Sigmoid colon (tissue), 7 donors: ENCODE measurements at places on chromosomes 5 and 9. TPM values are rescaled to one million over a fixed set of nuclear protein-coding genes. Genes with fewer than 3 reads are reported as not detected.
A peak's percentile ranks its signal among the peaks of the same experiment; 100 is the strongest.

The KLHL9 gene
- 26.4 TPM for total RNA-seq

GRCh38 chr5:168114444-168115017, 176.9 kb upstream of the WWC1 start:
- DNase-seq, result no peak

DNA sequence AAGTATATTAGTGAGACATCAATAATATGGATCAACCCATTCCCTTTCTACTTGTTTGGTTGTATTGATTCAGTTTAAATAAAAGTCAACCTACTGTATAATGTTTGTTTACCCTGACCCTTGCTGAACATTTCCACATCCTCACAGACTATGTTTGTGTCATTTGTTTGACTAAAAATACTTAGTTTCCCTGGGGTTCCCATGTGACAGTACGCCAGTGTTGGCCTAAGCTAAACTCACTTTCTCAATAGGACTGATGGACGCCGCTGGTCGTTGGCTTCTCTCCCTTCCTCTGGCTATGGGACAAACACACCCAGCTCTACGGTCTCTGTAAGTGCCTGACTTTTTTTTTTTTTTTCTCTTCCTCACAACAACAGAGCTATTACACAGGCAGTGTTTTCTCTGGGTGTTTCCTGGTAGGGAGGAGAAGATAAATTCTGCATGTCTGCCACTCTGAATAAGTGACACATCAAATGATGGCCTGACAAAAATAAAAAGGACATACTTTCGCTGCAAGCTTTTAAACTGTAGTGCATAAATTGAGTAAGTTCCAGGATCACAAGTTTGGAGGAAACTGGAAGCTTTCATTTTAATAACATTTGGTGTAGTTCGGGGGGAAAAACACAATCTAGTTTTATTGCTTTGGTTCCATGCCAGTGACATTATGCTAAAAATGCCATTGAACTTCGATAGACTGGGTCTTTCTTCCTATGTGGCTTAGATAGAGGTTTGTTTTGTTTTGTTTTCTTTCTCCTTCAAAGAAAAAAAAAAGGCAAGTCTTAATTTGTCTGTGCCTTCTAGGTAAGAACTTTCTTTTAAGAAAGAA, 101.0 kb downstream of the CD180 start:
- peak; percentile 90 for DNase-seq

- DNase-seq, result no peak
Observed at GRCh38 chr5:43514025-43514424, 923 bp downstream of the C5orf34 start.

GRCh38 chr9:8652255-8652654, 852.7 kb upstream of the DMAC1 start:
- DNase-seq, result no peak

DNA sequence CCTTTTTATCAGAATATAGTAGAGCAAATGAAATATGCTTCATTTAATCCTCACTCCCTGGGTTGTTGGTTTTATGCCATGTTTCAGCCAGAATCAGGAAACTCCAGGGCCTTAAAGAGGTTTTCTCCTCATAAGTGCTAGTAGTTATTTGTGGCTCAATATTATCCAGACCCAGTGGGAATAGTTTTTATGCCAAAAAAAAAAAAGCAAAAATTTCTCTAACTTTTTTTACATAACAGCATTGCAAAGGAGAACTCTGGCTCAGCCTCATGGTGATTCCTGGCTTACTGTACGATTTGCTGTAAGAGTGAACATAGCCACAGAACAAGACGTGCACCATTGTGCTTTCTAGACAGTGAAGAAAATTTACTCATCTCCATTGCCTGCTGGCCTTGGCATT, 232.5 kb downstream of the PJA2 start:
- DNase-seq, result no peak

DNA sequence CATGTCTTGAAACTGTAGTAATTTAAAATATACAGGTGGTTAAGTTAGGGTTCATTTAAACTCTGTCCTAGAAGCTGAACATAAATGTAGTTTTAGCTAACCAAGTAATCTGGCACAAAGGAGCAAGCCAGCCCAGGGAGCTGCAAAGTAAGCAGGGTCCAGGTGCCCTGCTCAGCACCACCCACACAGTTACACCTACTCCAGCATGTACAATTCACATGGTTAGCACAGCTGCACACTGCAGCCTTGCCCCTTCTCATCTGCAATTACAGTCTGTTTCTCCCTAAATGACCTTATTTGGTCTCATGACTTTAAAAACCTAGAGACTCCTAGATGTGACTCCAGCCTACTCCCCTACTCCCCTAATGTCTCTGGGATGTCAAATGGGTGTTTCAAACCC, 128.4 kb downstream of the EPB41L4A start:
- DNase-seq, result no peak

- no peak for DNase-seq
Observed at GRCh38 chr5:150398722-150399523, 13.8 kb downstream of the CD74 start.

DNA sequence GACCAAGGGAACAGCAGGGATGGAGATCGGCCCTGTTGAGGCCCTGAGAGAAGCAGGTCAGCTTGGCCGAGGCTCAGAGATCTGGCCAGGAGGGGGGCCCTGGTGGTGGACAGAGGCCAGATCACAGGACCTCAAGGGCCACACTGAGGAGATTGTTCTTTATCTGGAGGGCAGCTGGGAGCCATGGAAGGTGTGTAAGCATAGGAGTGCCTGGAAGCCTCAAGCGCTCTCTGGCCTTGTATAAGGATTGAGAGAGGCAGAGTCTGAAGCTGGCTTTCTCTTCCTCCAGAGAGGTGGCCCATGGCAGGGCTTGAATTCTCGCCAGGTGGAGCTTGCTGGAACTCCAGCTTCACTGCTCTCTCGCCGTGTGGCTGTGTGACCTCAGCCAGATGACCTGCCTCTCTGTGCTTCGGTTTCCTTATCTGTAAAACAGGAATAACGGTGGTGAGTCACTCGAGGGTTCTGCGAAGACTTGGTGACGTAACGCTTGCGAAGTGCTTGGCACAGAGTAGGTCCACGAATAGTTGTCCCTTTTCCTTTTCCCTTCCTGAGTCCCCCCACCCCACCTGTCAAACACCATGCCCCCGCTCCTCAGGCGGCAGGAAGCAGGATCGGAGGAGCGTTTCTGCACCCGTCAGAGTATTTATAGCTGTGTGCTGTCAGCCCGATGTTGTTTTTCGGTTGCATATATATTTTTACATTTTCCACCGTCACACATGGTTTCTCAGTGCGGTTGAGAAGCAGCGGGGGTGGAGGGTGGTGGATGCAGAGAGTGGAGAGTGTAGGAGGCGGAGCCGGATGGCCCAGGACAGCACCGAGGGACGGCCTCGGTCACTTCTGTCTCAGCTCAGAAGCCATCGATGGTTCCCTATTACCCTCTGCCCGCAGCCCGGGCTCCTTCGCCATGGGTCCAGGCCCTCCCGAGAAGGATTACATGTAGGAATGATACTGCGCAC, 17.0 kb upstream of the CRB2 start:
- DNase-seq, result no peak

The SMIM27 gene
- 2.2 TPM for total RNA-seq

- no peak for DNase-seq
Observed at GRCh38 chr9:84229191-84229590, 111.4 kb downstream of the SLC28A3 start.

DNA sequence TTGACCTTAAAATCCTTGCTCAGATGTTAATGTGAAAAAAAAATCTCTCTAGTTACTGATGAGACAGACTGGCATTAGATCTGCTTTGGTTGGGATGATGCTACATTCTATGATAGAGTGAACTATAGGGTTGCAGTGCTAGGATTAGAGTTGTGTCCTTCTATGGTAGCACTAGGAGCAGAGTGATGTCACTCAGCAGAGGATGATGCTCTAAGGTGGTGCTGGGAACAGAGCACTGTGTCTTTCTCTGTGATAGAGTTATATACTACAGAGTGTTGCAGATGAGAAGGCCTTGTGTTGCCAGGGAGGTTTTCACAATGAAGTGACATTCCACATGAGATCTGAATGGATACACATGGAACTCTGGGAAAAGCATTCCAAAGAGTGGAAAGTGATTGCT, 462.3 kb downstream of the CDH12 start:
- DNase-seq, result no peak

- no peak for DNase-seq
Observed at GRCh38 chr5:94481059-94481458, 137.3 kb downstream of the KIAA0825 start.

- DNase-seq, result peak; percentile 74
Observed at GRCh38 chr5:137619191-137619870, 116.6 kb downstream of the KLHL3 start.

DNA sequence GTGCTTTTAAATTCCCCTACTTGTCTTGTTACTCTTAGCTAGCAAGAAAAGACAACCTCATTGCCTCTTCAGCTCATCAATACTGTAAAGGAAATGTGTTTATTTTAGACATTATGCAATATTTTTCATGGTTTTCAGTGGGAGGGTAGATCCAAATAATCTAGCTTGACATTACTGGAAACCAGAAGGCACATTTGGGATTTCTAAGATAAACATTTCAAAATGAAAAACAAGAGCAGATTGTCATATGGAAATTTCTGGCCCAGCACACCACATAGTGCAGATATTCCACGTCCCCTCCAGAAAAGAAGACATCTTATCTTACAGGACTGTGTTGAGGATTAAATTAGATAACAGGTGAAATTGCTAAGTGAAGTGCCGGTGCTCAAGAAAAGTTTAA, 296.9 kb downstream of the MSX2 start:
- no peak for DNase-seq

The TRAF1 gene
- 8.0 TPM for total RNA-seq

- DNase-seq, result no peak
Observed at GRCh38 chr5:177368869-177369644, 11.3 kb downstream of the RGS14 start.

GRCh38 chr5:6483880-6484382, 35.3 kb downstream of the UBE2QL1 start:
- DNase-seq, result no peak

DNA sequence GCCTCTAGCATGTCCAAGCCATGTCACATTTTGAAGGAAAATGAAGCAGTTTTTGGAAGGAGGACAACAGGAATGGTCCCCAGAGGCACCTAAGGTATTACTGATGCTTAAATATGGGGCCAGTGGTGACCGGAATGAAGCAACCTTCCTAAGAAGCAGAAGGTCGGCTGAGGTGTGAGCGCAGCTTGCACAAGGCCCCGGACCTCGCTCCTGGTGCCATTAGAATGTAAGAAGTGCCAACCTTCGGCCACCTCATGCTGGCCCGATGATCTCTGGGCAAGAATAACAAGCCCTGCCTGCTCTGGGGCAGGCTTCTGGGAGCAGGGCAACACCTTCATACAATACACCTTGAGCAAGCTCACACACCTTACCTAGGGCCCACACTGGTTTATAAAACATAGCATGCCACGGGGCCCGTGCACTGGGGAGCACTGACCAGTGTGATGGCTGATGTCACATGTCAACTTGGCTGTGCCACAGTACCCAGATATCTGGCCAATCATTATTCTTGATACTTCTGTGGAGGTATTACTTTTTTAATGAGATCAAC, 21.9 kb downstream of the SEMA4D start:
- peak; percentile 22 for DNase-seq

- peak; percentile 63 for DNase-seq
Observed at GRCh38 chr9:117720555-117720954, 16.4 kb downstream of the TLR4 start.

DNA sequence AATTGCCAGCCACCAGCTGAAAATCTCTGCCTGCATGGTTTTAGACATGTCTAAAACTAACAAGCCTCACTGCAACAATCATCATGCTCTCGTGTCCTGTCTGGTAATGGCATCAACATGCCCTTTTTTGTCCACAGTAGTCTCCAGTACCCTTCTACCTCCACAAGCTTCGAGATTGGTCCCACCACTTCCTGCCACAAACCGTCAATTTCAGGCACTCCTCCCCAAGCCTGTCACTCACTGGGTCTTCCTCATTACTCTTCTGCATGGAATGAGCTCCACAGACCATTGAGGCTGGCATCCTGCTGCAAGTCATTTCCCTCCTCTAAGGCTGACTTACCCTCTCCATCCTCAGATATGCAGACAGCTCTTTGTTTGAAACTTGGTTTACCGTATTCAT, 9.0 kb downstream of the LPAR1 start:
- no peak for DNase-seq

DNA sequence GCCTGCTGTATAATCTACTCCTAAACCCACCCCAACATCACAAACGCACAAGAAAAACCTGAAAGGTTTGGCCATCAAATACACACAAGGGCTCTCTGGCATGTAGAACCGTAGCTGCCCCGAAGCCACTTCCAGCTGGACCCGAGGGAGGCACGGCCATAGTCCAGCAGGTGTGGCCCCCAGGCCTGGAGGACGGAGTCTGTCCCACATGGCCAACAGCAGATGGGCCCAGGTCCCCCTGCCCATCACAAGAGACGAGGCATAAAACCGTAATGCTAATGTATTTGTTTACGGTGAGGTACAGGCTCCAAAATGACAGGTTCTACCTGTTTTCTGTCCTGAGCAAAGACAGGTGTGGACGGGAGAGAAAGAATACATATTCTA, 234.2 kb downstream of the SYK start:
- DNase-seq, result no peak

GRCh38 chr5:88660264-88660946, 222.6 kb downstream of the MEF2C start:
- DNase-seq, result no peak

The RANBP17 gene
- 21.9 TPM for total RNA-seq

The SH3RF2 gene
- total RNA-seq, result 0.28 TPM

GRCh38 chr5:82405618-82406204, 127.6 kb upstream of the RPS23 start:
- DNase-seq, result no peak

The SNX18 gene
- total RNA-seq, result 37.8 TPM

DNA sequence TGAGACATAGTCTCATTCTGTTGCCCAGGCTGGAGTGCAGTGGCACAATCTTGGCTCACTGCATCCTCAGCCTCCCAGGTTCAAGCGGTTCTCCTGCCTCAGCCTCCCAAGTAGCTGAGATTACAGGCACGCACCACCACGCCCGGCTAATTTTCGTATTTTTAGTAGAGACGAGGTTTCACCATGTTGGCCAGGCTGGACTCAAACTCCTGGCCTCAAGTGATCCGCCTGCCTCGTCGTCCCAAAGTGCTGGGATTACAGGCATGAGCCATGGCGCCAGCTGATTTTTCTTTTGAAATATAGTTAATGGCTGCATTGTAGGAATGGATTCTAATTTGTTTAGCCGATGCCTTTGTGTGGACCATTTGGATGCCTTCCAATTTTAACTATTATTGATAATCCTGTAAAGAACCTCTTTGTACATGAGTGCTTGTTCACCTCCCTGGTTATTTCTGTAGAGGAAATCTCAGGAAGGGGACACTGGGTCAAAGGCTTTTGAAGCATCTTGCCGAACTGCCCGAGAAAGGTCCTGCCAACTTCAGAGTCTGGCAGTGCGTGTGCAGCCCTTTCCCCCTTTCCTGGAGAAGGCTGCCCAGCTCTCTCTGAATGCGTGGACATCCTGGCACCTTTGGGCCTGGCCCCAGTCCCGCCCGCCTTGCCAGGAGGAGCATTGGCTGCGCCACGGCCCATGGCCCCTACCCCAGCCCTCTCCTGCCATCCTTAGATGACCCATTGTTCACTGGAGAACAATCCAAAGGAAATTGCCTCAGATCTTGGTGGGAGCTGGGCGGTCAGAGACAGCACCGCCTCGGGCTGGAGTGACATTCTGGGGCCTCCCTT, 8.9 kb upstream of the NUP214 start:
- peak; percentile 61 for DNase-seq

The ZNF474 gene
- not detected for total RNA-seq

- DNase-seq, result no peak
Observed at GRCh38 chr5:102959055-102959454, 160.9 kb downstream of the GIN1 start.

GRCh38 chr5:72313141-72313540, 6.9 kb downstream of the MRPS27 start:
- no peak for DNase-seq

- peak; percentile 4 for DNase-seq
Observed at GRCh38 chr5:139251695-139252288, 41.7 kb upstream of the MATR3 start.

The TMEM171 gene
- total RNA-seq, result not detected

The PCDHGB2 gene
- 4.3 TPM for total RNA-seq
